ENCODE measurements at places on chromosomes 2 and 18.
A peak's percentile ranks its signal among the peaks of the same experiment; 100 is the strongest.

- no peak for DNase-seq
Observed at GRCh38 chr2:45840481-45840880, 189.0 kb downstream of the PRKCE start.

GRCh38 chr2:71449343-71449742 is 4.0 kb upstream of the DYSF start:
- no peak for DNase-seq

GRCh38 chr2:190570871-190571270 is 36.3 kb upstream of the NEMP2 start:
- no peak for DNase-seq

DNA sequence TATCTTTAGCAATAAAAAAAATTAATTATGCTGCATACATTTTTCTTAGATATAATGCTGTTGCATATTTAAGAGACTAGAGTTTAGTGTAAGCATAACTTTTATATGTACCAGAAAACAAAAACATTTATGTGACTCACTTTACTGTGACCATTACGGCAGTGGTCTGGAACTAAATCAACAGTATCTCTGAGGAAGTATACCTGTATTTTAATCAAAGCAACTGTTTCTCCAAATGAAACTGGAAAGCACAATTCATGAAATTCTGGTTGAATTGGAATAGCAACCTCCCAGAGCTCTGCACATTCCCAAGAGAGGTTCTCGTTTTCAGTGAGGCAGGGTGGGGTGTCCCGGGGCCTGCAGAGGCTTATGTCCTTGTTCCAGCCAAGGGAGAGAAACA is 112.2 kb upstream of the TACR1 start:
- DNase-seq = no peak

GRCh38 chr18:76823161-76823538 is 793 bp downstream of the ZNF236 start:
- DNase-seq = no peak

DNA sequence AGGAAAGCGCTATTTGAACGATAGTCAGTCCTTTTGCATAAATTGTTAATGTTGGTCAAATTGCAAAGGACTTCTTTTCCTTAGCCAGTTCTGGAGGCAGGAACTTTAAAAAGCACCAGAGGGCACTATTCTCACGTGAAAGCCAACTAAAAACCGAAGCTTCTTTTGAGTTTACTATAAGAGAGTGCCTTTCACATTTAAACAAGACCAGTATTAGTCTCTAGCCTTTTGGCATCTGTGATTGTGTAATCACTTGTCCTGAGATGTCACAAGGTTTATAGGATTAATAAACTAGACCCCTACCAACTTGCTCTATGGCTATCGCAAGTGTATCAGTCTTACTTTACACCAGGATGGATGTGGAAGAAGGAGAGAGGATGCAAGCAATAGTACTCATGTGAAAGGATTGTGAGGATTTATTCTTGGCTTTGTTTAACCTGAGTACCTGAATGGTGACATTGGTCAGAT is 14.4 kb upstream of the STAT4 start:
- peak; percentile 70 for DNase-seq

GRCh38 chr18:22346953-22347605 is 70.6 kb downstream of the CTAGE1 start:
- peak; percentile 67 for DNase-seq

DNA sequence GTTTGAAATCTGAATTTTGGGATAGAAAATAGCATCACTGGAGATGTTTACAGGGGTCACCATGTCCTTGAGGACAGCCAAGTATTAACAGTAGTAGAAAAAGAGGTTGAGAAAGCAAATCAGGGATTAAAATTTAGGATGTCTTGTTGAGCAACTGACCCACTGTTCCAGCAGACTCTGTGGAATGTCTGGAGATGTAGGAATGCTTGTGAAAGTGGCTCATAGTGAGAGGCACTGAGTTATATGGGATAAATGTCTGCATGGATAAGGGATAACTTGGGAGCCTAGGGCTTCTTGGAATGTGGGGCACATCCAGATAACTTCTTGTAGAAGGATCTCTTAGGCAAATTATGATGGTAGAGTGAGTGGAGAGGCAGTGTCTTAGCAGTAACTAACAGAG is 495.0 kb downstream of the TMX3 start:
- DNase-seq = peak; percentile 22

GRCh38 chr18:13270279-13270855 is 51.8 kb downstream of the LDLRAD4 start:
- no peak for DNase-seq

GRCh38 chr2:204024503-204024902 is 87.9 kb downstream of the ICOS start:
- DNase-seq = peak; percentile 29

DNA sequence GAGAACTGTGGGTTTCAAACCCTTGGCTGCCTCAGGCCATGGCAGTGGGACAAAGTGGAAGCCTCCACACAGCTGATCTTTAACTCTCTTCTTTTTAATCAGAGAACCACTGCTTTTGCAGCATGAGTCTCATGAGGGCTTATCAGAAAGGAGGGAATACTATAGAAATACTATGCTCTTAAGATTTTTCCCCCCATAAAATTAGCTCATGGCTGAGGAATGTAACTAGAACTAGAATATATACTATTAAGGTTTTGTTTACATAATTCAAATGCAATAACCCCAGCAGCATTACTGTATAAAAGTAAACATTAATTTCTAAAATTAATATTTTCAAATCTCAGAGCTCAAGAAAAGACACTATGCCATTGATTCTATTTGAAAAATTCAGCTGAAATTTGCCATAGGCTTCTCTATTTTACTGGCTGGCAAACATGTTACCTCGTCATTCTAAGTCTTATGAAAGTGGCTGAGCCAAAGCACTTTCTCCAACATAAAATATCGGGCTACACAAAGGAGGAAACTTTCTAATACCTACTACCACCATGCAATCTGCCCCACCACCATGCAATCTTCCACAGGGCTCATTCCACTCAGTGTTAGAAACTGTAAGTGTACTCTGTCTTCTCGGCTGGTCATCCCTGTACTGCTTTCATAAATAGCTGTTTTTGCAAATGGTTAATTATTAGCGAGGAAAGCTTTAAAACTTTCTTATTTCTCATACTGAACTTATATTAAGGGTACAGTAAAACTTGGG is 42.5 kb downstream of the WDR35 start:
- peak; percentile 28 for DNase-seq

GRCh38 chr2:100041946-100042345 is 100.4 kb downstream of the AFF3 start:
- DNase-seq = no peak

GRCh38 chr2:189168856-189169499 is 10.6 kb downstream of the COL5A2 start:
- DNase-seq = no peak

GRCh38 chr2:114354199-114354598 is 88.2 kb upstream of the DPP10 start:
- no peak for DNase-seq

DNA sequence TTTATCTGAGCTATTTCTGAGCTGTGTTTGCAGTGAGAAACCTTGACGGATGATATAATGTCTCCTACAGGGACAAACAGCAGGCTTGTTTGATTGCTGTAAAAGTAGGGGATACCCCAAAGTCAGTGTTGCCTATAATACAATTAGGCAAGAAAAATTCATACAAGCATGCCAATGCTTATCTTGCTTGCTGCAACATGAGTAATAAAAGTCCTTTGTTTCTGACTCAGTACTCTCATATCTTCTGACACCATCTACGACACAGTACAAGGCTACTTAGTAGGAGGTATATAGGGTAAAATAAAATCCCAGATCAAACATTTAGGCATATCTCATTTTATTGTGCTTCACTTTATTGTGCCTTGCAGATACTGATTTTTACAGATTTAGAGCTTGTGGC is 33.0 kb downstream of the ERBB4 start:
- DNase-seq = no peak

GRCh38 chr18:77153404-77153803 is 20.8 kb upstream of the MBP start:
- DNase-seq = no peak

DNA sequence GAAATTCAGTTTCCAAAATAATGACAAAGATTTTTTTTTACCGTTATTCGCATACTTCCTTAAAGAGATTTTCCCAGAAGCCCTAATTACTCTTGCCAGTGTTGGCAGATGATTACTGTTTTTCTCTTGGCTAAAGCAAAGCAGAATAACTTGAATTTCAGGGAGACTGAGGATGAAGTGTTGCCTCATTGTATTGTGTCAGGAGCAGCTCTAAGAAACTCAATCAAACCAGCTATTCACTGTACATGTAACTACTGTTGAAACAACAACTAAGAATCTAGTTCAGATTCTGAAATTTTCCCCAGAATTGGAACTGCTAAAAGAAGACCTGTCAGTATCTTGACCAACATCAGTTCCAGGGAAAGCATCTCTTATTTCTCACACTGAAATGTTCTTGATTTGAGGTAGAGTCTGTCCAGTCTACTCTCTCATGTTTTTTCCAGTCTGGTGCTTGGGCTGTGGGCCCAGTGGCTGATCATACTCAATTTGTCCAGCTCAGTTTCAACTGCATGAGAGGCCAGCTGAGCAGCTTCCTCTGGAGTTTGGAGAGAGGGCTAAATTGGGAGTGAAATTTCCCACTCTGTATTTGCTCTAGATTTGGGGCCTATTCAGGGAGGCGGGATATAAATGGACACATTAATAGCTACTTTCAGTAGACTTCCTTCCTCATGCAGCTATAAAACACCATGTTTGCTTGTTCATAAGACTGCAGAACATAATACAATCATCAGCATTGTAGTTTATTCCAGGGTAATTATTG is 78.5 kb downstream of the PPP1R1C start:
- no peak for DNase-seq

DNA sequence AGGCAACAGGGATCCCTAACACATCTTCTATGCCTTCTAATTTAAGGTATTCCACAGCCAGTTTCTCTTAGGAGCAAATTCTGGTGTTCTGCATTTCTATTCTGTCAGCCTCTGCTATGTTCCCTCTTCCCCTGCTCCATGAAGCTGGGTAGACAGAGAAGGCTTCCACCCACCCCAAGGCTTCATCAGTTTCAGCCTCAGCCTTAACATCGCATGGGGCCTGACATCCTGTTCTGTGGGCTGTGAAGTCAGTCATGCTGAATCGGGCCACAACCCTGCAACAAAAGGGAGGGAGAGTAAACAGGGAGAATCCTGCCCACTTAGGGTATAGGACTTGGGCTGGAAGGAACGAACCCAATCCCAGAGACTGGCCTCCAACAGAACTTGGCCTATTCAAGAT is 70.6 kb upstream of the PPM1B start:
- no peak for DNase-seq

GRCh38 chr2:207143215-207144172 is 22.3 kb downstream of the KLF7 start:
- peak; percentile 57 for DNase-seq

DNA sequence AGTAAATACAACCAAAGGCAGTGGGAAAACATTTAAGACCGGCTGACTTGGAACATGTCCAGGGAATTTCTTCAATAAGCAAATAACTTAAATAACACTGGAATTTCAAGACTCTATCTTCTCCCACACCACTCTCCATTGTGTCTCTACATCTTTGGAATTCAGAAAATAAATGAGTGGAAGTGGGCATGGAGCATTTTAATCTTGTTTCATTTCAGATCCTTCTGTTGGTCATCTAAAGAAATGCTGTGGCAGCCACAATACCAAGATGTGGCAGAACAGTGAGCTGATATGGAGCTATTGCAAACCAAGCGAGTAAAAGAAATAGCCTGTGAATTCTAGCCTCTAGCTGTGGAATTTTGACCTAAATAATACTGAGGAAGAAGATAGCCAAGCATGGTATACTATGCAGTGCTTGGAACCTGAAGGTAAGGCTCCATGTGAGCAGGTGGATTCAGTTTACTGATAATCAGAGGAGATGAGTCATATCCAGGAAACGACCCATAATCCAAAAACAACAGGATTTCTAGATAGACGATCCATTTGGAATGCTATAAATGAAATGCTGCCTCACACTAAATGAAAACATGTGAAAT is 157.1 kb upstream of the SCN7A start:
- peak; percentile 70 for DNase-seq

DNA sequence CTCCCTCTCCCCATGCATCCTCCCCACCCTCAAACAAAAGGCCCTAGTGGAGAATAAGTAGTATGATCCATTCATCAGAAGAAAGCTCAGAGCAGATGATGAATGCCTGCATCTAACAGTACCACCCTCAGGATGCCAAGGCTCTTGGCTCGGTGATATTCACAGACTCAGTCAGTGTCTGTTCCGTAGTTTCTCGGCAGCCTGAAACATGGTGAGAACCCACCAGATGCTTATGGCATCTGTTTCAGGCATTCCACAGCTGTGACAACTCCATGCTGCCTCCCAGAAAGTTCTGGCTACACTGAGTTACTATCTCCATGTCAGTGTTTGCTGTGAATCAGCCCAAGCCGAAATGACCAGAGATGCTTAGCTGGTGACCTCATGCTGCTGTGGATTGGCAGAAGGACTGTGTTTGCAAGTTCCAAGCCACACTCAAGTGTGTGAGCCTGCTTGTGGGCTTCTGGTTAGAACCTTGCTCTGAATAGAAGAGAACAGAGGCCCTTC is 83.9 kb downstream of the WDSUB1 start:
- DNase-seq = peak; percentile 99

- no peak for DNase-seq
Observed at GRCh38 chr2:98759338-98759737, 28.4 kb upstream of the MGAT4A start.

DNA sequence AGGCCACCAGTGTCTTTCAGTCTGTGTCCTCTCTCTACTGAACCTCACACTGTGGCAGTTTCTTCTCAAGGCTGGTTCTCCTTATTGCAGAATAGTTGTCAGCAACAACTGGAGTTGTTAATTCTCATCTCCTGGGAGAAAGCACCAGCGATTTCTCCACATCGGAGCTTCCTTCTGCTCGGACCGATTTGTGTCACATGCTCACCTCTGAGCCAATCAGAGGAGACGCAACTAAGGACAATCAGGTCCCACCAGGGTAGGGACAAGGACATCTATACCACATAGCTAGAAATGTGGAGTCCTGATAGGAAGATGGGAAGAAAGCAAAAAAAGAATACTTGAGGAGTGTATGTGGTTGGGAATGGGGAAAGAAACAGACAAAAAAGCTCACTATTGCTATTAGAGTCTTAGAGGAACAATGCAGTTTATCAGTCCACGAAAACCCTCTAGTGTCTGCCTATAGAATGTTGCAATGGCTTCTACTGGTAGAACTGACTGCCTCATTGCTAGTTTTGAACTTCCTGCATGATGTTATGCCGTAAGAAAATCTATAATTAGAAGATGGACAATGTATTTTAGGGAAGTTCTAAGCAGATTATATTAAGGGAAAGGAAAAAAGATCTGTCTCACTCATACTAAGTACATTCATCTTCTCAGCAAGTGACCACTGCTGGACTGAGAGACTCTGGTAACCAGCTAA is 169.7 kb downstream of the CDCA7 start:
- no peak for DNase-seq

All from EL (cell line).